ENCODE measurements at places on chromosomes 5 and 9.

DNA sequence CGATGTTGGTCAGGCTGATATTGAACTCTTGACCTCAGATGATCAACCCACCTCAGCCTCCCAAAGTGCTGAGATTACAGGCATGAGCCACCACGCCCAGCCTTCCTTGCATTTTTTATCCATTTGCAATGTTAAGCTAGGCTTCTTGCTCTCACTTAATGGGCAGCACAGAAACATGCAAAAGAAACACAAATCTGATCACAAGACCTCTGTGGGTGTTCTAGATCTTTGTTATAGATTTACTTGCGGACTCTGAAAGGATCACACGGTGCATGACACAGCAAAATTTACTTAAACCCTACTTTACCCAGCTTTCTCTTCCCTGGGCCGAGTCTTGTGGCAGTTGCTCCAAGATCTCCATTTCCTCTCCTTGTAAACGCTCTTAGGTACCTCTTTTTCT lies 71.3 kb downstream of the PSAT1 start:
- DNase-seq, result no peak

DNA sequence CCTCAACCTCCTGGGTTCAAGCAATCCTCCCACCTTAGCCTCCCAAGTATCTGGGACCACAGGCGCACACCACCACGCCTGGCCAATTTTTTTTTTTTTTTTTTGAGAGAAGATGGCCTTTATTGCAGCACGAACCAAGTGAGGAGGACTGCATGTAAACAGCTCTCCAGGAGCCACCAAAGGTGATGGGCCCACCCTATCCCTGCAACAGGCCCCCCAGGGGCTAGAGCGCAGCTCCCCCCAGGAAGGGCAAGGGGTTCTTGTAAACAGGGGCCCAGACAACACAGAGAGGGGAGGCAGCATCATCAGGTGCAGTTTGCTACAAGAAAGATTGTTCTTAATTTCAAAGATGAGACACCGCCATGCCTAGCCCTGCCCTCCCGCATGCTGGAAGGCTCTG lies 12.6 kb upstream of the EGR1 start:
- DNase-seq, result no peak

GRCh38 chr9:1100945-1101344 lies 50.8 kb downstream of the DMRT2 start:
- peak; percentile 44 for DNase-seq

DNA sequence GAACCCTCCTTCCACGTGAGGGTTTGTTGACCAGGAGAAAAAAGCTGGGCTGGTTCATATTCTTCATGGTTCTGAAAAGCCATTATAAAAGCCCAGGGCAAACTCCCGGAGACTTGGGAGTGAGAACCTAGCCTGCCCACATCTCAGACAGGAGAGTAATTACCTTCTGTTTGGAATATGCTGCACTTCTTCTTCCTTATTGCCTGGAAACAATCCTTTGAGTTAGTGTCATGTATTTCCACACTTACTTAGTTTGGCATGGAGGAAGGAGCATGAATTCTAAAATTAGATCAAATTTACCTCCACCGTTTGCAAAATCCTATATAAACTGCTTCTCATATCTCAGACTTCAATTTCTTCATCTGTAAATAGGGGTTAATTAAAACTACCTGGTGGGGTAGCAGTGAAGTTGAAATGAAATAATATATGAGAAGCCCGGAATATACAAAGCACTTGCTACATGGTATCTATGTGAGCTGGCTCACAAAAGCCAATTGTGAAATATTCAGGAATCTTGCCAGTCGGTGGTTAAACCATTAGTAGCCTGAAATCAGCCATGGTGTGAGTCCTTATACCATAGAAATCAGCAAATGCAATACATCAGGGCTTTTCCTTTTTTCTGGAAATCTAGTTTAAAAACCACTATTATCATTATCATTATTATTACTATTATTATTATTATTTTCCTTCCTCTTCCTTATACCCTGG lies 140.0 kb upstream of the RAD23B start:
- peak; percentile 16 for DNase-seq

- no peak for DNase-seq
Observed at GRCh38 chr5:123735384-123735783, 223.4 kb downstream of the CSNK1G3 start.

GRCh38 chr5:151359391-151359790 lies 12.0 kb upstream of the SLC36A2 start:
- no peak for DNase-seq

GRCh38 chr5:135318037-135318436 lies 81.0 kb downstream of the MACROH2A1 start:
- DNase-seq, result no peak

DNA sequence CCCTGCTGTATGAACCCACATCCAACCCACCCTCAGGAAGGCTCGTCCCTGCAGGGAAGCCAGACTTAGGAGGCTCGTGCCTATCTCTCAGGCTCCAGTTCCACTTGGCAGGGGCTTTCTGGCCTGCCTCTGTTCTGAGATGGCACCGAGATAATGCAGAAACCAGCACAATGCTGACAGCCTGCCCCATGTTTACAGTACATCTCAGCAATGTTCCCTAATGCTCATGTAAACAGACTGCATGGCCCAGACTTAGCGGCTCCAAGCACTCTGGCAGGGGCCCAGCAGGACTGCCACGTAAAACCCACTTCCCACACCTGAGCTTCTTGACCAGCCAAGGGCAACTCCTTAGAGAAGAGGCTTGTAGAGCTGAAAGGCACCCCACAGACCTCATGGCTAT lies 499.5 kb upstream of the BRINP1 start:
- DNase-seq, result no peak

DNA sequence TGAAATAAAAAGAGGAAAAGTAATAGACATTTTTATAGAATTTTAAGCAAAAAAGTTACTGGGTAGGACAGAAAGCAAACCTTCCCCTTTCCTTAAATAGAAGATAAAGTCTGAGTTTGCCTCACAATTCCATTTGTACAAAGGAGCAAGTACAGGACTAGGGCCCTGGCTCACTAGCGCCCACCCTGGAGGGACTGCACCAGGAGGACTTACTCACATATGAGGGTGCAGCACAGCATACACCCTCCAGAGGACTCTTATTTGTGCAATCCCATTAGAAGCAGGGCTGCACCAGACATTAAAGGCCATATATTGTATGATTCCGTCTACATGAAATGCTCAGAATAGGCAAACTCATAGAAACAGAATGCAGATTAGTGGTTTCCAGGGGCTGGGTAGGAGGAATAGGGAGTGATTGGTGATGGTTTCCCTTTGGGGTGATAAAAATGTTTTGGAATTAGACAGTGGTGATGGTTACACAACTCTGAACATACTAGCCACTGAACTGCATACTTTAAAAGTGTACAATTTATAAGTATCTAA lies 4.5 kb downstream of the REEP5 start:
- no peak for DNase-seq

- DNase-seq, result peak; percentile 5
Observed at GRCh38 chr9:131167146-131167692, 41.8 kb downstream of the NUP214 start.

- peak; percentile 38 for DNase-seq
Observed at GRCh38 chr9:126885131-126885641, 24.7 kb downstream of the ZBTB34 start.

GRCh38 chr5:35853631-35854030 lies 3.1 kb upstream of the IL7R start:
- DNase-seq, result no peak

DNA sequence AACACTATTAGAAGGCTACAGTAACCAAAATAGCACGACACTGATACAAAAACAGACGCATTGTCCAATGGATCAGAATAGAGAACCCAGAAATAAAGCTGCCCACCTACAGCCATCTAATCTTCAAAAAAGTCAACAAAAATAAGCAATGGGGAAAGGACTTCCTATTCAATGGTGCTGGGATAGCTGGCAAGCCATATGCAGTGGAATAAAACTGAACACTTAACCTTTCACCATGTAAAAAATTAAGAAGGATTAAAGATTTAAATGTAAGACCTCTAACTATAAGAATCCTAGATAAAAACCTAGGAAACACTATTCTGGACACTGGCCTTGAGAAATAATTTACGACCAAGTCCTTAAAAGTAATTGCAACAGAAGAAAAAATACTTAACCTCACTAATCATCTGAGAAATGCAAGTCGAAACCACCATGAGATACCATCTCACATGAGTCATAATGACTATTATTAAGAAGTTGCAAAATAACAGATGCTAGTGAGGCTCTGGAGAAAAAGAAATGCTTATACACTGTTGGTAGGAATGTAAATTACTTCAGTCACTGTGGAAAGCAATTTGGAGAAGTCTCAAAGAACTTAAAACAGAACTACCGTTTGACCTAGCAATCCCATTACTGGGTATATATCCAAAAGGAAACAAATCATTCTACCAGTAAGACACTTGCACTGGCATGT lies 203.3 kb upstream of the CDH9 start:
- DNase-seq, result peak; percentile 96

GRCh38 chr5:147417135-147417813 lies 92.6 kb downstream of the DPYSL3 start:
- peak; percentile 96 for DNase-seq

- no peak for DNase-seq
Observed at GRCh38 chr9:463455-464171, 248.9 kb downstream of the DOCK8 start.

GRCh38 chr5:66870708-66871107 lies 274.5 kb downstream of the MAST4 start:
- DNase-seq, result no peak

GRCh38 chr5:28543473-28544098 lies 1505.2 kb upstream of the CDH9 start:
- no peak for DNase-seq

DNA sequence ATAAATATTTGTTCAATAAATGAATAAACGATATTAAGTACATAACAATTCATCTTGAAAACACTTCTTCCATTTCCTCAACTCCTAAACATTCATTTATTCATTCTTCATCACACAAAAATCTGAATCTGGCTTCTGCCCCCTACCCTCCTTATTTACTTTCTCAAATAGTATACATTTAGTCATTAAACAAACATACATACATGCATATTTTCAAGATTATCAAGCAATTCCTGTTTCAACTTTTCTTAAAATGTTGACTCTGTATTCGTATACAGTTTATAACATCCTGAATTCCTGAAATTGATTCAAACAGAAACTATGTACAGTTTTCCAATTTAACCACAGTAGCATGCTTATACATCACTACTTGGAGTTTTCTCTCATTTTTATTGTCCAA lies 129.0 kb downstream of the MUSK start:
- no peak for DNase-seq

- no peak for DNase-seq
Observed at GRCh38 chr9:134460206-134460605, 134.0 kb downstream of the RXRA start.

DNA sequence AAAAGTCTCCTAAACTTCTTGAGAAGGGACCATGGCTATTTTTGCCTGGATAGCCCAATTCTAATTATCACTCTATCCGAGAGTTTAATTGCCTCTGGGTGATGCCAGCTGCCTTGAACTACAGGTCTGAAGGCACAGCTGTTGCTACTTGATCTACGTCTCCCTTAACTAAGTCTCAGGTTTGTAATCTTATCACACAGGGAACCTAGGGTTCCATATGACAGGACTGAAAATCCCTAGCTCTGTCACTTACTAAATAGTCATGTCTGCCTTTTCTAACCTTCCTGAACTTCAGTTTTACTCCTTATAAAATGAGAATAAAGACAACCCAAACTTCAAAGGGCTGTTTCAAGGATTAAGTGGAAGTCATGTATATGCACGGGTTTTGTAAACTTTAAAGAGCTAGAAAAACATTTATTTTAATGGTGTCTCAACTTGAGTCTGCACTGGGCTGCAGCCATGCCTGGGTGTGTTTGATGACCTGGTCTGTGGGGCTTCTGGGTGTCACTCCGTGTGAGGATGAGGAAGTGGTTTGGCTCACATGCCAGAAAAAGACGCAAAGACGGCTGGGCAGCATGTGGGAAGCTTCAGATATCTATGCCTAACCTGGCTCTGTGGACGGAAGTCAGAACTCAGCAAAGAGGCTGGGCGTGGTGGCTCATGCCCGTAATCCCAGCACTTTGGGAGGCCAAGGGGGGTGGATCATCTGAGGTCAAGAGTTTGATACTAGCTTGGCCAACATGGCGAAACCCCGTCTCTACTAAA lies 129.3 kb upstream of the SLC44A1 start:
- DNase-seq, result peak; percentile 44

GRCh38 chr5:97365163-97365845 lies 182.3 kb upstream of the RIOK2 start:
- no peak for DNase-seq

- DNase-seq, result no peak
Observed at GRCh38 chr5:19175776-19176570, 812.0 kb downstream of the CDH18 start.

DNA sequence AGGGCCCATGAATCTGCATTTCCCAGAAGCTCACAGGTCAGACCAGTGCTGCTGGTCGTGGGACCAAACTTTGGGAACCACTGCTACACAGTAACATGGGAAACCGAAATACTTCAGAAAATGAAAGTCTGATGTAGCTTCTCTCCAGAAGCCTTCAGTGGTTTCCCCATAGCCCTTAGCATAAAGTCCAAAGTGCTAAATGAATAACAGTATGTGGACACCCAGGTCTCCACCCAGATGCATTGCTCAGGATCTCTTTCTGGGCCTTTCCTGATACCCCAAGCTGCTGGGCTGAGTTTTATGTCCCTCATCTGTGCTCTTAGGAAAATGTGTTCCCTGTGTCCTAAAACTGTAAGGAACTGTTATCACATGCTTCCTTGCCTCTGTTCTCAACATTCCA lies 100.4 kb downstream of the NFIB start:
- DNase-seq, result no peak

DNA sequence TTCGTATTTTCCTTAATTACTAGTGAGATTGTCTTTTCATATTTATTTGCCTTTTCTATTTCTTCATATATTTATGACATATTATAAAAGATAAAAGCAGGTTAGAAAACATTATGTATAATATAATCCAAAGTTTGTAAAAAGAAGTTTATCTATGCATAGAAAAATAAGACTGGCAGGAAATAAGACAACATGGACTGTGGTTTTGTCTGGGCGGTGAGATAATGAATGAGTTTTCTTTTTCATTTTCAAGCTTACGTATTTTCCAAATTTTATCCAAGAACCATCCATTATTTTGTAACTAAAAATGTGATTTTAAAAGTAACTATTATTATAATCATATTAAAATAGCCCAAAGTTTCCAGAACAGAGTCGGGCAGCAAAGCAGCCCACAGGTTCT lies 109.8 kb upstream of the MVB12B start:
- no peak for DNase-seq

GRCh38 chr9:129177791-129178567 lies at the start of gene IER5L:
Gene IER5L, minus strand, starts transcription at chr9:129178261. Its CDS starts 209 bp downstream, at chr9:129178052.
- DNase-seq, result peak; percentile 96

GRCh38 chr9:101512116-101512515 lies 21.5 kb upstream of the RNF20 start:
- no peak for DNase-seq

GRCh38 chr5:14781106-14781505 lies 90.5 kb downstream of the ANKH start:
- no peak for DNase-seq

Data from cardiac fibroblast (primary cell).